ENCODE measurements at places on chromosomes 2 and 18.

DNA sequence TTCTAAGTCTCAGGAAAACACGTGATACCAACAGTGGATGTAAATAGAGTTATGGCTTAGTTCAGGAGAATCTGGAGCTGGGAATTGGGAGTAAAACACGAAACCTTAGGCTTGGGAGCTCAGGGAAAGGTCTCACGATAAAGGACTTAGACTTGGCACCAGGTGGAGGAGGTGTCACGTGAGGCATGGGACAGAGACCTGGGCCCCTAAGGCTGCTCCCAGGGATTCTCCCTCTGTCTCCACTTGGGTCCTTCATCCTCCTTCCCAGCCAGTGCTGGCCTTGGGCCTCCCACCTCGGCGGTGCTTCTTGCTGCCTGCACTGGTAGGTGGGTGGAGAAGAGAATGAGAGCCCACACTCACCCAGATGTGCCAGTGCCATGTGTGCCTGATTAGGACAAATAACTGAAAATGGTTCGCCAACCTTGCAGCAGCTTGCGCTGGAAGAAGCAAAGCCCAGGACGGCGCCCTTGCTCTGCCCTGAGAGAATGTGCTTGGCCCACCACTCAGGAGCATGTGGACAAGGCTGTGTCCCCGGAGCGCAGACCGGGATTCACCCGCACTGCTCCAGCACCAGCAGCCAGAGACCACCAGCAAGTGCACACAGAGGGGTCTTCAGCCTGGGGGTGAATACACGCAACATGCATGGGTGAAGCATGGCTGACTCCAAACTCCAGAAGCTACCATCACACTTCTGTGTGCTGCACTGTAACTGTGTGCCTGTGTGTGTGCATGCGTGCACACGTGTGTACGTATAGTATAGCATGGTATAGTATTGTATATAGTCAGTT is 48.1 kb downstream of the PSMG2 start:
- DNase-seq: no peak

GRCh38 chr2:37367984-37368383 is 23.6 kb downstream of the QPCT start:
- no peak for DNase-seq

DNA sequence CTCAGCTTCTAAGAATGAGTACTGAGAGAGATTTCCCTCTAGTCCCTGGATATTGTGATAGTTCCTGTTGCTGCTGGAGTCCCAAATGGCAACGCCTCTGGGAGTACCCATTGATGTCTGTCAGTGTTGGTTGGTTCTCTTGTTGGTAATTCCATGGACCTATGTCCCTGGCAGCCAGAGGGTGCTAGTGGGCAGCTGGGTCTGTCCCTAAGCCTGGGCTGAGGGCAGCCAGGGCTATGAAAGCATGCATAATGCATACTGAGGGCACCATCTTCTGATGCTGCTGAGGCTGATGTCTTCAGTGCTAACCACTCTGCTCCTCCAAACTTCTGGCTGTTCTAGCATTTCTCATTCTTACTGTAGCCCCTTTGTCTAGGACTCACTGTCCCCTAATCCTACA is 35.9 kb downstream of the NABP1 start:
- DNase-seq: no peak

GRCh38 chr18:64693766-64694165 is 544.9 kb upstream of the LINC00305 start:
- no peak for DNase-seq

DNA sequence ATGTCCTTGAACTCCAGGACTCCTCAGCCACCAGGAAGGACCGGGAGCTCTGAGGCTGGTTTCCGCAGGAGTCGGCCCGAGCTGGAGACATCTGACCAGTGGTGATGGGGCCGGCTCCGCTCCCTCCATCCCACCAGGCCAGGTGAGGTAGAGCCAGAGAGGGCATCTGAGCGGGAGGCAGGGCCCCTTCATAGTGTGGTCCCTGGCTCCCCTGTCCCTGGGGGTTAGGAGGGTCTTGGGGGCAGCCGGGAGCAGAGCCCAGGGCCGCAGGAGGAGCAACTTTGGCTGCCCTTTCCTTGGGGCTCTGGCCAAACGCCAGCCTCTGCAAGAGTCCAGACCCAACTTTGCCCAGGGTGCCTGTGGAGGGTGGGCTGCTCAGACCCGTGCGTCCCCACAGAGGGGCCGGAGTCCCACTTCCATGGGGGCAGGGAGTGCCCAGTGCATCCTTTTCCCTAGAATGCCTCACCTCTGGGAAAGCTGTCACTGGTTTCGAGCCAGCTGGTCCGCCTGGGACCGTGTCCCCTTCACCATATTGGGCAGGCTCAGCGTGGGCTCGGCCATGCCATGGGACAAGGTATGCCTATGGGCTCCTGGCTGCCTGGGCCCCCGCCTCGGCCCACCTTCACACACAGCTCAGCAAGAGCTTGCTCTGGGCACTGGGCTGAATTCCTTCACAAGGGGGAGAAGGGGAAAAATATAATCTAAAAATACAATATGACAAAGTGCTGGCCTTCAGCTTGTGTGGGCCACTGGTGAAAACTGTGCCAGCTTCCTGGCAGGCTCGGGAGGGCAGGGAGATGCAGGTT is 148.6 kb downstream of the TWIST2 start:
- no peak for DNase-seq

DNA sequence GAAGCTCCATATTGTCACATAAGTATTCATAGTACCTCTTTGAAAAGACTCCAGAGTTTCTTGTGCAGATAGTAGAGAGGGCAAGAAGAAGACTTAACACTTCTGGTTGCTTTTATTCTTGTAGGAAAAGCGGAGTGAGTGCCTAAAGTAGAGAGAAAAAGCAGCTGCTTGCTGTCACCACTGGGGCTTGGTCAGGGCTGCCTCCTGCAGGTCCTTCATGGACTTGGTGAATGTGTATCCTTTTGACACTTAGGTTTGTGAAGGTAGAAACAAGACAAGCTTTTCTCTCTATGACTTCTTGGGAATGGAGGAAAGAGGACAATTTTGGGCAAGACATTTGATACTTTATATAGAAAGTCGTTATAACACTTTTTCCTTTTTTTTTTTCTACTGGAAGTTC is 312.8 kb upstream of the FANCL start:
- DNase-seq: no peak
